ENCODE measurements at places on chromosomes 2 and 18.

- DNase-seq, result no peak
Observed at GRCh38 chr2:136486115-136486514, 279.2 kb upstream of the THSD7B start.

GRCh38 chr2:223084873-223085272 lies 32.9 kb downstream of the KCNE4 start:
- no peak for DNase-seq

DNA sequence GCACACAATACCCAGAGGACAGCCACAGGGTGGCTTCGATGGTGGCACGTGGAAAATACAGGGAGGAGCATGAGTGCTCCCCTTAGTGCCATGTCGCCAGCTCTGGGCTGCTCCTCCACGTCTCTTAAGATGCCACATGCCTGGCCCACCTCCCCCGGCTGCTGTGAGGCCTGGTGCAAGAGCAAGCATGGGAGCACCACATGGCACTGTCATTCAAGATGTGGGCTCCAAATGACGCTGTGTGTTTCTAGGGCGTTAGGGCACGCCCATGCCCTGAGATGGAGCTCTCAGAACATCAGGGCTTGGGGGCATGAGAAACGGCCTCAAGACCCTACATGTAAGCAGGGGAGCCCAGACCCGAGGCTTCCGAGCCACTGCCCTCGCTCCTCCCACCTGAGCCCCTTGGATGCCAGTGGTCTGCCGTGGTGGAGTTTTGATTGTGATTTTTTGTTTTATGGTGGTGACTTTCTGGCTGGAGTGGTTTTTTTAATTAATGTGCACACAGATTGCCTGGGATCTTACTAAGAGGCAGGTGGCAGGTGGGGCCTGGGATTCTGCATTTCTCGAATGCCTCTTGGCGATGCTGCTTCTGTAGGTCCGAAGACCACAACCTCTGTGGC lies 239.3 kb downstream of the GBX2 start:
- DNase-seq, result no peak

GRCh38 chr18:25289001-25289631 lies 62.9 kb downstream of the ZNF521 start:
- no peak for DNase-seq

DNA sequence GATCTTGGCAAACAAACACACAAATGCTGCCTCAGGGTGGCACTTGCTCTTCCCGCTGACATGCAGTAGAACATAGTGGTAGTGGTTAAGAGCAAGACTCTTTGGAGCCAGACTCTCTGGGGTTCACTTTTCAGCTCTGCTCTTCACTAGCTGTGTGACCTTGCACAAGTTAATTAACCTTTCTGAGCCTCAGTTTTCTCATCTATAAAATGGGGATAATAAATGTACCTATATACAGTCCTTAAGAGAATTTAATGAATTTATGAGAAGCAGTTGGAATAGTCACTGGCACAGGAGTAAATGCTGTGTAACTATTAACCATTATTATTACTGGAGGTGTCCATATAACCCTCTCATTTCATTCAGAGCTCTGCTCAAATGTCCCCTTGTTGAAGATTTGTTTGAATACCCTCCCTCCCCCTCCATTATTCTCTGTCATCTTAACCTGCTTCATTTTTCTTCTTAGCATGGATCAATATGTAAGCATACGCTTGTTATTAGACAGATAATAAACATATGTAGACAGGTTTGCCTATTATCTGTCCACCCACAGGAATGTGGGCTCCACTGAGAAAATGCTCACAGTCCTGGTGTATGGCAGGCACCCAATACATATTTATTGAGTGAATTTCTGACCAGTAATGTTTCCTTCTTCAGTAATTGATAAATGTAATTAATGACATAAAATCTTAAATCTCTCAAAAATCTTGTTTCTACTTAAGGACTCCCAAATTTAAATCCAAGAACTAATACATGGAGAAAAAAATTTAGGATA lies 64.5 kb downstream of the TSPYL6 start:
- DNase-seq, result no peak

GRCh38 chr2:236632295-236633218 lies 62.9 kb downstream of the ACKR3 start:
- no peak for DNase-seq

GRCh38 chr18:210733-211132 lies 52.4 kb downstream of the USP14 start:
- no peak for DNase-seq

DNA sequence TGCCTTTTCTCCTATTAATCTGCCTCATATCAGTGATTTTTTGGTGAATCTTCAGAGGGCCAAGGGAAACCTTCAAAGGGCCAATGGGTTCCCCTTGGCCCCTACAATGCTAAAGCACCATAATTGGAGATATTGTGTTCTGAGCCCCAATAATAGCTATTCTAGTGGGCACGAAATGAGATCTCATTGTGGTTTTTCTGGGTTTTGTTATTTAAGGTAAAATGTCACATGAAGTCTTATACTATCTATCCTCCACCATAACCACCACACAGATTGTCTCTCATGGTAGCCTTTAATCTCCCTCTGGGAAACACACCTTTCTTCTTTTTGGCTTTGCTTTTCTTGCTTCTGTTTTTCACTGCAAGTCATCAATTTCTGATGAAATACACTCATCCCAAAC lies 152.8 kb downstream of the B3GNT2 start:
- no peak for DNase-seq

DNA sequence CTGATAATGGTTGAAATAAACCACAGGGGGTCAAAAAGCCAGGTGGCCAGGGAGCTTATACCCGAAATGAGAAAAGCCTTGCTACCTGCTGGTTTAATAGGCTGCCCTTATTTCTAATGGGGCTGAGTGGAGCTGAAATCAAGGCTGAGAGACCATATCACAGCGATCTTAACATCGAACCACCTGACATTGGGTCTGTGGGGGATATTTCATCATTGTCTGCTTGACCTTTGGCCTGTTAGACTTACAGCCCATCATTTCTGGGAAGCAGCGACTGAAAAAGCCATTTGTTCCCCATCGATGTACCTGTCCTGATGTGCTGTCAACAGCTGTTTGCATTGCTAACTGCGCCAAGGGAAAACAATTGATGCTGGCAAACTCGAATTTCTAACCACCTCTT lies 199.7 kb upstream of the SLC14A2 start:
- no peak for DNase-seq

- DNase-seq, result no peak
Observed at GRCh38 chr2:41965909-41966295, 81.9 kb upstream of the PKDCC start.

DNA sequence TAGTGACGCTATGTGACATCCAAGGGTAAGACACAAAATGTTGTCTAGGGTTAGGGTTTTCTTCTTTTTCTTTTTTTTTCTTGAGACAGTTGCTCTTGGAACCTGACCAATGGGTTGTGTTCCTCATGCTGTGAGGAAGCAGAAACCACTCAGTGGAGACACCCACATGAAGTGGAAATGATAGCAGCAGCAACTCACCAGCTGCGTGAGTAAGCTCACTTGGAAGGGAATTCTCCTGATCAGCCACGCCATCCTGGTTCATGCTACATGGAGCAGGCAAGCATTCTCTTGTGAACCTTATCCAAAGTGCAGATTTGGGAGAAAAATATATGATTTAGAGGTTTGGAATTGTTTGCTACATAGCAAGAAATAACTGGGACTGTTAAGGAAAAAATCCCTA lies 863.7 kb downstream of the EPHA4 start:
- DNase-seq, result no peak

- DNase-seq, result no peak
Observed at GRCh38 chr2:37340637-37341036, 3.8 kb upstream of the QPCT start.

- DNase-seq, result no peak
Observed at GRCh38 chr2:222054813-222055212, 244.0 kb downstream of the PAX3 start.

DNA sequence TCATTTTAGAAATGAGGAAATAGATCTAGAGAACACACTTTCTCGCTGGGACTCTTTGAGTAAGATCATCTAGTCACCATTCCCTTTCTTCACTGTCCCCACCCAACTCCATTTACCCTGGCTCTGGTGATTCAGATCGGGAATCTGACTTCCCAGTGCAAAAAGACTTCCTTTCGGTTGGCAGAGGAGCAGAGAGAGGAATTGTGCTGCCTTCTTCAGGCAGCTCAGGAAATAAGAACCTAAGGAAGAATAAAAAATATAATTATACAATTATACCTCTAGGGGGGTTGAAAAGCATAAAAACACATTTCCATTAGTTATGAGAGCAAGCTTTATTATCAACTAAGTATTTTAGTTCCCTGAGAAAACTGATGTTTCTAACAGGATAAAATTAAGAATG lies 9.3 kb upstream of the MPP4 start:
- no peak for DNase-seq

- no peak for DNase-seq
Observed at GRCh38 chr18:48627216-48627615, 88.4 kb downstream of the CTIF start.
